Upper lobe of right lung (tissue), 1 donor: ENCODE measurements at places on chromosomes 5 and 9. TPM values are rescaled to one million over a fixed set of nuclear protein-coding genes. Genes with fewer than 3 reads are reported as not detected.

DNA sequence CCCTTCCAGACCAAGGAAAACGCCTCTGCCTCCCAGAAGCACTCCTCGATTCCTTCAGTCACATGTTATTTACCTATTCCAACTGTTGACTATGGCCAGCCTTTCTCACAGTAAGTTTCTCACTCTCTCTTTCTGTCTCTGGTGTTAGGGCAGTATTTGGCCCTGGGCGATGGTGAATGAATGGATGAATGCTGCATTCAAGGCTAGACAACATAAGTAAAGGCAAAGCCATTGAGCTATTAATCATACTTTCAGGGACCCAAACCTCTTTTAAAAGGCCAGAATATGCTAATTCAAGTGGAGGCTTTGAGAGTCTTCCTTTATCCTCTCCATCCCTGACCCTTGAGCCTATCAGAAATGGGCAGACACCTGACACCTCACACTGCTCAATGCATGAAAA, 78.5 kb downstream of the SEC61B start:
- no peak overlapping the region for H3K4me3 ChIP-seq
- H3K27me3 ChIP-seq, result no peaks in the 10 kb centered on the region
- no peak overlapping the region for H3K27ac ChIP-seq
- no peaks in the 10 kb centered on the region for H3K4me1 ChIP-seq
- no peaks in the 10 kb centered on the region for H3K36me3 ChIP-seq

DNA sequence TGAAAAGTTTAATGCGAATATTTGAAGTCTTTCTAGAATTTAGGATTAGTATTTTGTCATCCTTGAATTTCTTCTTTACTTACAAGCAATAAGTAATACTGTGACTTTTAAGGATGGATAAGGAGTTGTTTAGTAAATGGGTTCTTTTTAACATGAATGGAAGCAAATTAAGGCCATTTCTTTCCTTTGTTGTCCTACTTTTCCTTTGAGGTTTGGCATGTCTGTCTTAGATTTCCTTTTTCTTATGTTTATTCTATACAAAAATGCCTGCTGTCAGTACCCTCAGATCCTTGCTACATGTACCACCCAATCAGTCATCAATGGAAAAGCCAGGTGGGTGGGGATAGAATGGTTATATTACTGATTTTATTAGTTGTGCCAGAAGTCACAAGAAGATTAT, 10.2 kb downstream of the STX17 start:
- peaks cover 55% of the 10 kb centered on the region for H3K36me3 ChIP-seq
- no peak overlapping the region for H3K4me3 ChIP-seq
- no peaks in the 10 kb centered on the region for H3K27me3 ChIP-seq
- no peak for DNase-seq
- no peak overlapping the region for H3K27ac ChIP-seq

CYLC2 gene
- not detected for total RNA-seq

- H3K36me3 ChIP-seq, result peaks cover 94% of the 10 kb centered on the region
- peaks cover 7% of the 10 kb centered on the region for H3K4me1 ChIP-seq
- H3K27ac ChIP-seq, result no peak overlapping the region
- no peak overlapping the region for H3K4me3 ChIP-seq
- no peak for DNase-seq
Observed at GRCh38 chr5:132927355-132928061, 35.9 kb downstream of the AFF4 start.

CDO1 gene
- 20.1 TPM for total RNA-seq

DNA sequence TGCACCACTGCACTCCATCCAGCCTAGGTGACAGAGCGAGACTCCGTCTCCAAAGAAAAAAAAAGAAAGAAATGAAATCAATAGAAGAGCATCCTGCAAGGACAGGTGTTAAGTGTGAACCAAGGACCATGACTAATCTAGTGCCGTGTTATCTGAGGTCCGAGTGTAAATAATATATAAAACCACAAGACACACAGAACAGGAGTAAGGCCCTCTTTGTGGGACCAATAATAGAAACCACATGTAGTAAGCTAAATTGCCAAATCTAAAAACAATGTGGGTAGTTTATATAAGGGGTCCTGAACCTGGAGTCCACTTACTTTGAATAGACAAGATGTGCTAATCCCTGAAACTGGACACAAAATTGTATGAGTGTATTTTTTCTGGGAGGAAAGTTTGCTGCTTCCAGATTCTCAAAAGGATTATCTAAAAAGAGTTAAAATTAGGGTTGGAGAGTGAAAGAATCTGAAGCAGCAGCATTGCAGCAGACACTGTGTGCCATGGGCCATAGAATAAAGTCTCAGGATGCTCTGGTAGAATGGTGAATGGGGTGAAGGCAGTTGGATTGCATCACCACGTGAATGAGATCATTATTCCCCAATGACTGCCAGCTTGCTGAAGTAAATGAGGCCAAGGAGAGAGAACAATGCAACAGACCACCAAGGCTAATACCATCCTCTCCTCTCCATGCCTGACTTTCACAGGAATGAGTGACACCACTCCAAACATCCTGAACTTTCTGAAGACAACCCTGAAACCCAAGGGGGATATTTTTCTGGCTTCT, 222.7 kb downstream of the DCP2 start:
- no peak overlapping the region for H3K4me3 ChIP-seq
- no peak for DNase-seq
- no peaks in the 10 kb centered on the region for H3K27me3 ChIP-seq
- peaks cover 6% of the 10 kb centered on the region for H3K4me1 ChIP-seq
- H3K27ac ChIP-seq, result no peak overlapping the region

- no peak overlapping the region for H3K4me3 ChIP-seq
- H3K4me1 ChIP-seq, result peaks cover 21% of the 10 kb centered on the region
- H3K27me3 ChIP-seq, result no peaks in the 10 kb centered on the region
- no peaks in the 10 kb centered on the region for H3K36me3 ChIP-seq
Observed at GRCh38 chr5:142507531-142508372, 178.1 kb downstream of the FGF1 start.

GRCh38 chr5:67381236-67381880, 184.8 kb upstream of the CD180 start:
- no peaks in the 10 kb centered on the region for H3K4me1 ChIP-seq
- no peak for DNase-seq
- H3K27me3 ChIP-seq, result no peaks in the 10 kb centered on the region
- no peak overlapping the region for H3K27ac ChIP-seq
- no peaks in the 10 kb centered on the region for H3K36me3 ChIP-seq

DNA sequence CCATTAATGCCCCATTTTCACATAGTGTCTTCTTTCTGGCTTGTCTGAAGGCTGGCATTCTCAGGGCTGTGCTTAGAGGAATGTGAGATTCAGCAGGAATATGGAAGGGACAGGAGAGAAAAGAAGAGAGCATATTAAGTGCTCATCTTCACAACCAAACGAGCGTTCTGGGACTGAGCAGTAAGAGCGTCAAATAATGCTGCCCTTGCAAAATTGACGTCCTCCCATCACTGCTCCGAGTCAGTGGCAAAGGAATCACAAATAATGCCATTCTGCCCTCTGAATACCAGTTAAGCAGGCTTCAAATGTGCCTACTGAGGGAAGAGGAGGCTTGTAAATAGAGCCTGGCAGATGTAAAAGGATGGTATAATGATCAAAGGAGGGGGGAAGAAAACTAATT, 351.2 kb downstream of the EBF1 start:
- no peaks in the 10 kb centered on the region for H3K4me1 ChIP-seq
- H3K36me3 ChIP-seq, result no peaks in the 10 kb centered on the region
- DNase-seq, result no peak
- no peak overlapping the region for H3K27ac ChIP-seq

DNA sequence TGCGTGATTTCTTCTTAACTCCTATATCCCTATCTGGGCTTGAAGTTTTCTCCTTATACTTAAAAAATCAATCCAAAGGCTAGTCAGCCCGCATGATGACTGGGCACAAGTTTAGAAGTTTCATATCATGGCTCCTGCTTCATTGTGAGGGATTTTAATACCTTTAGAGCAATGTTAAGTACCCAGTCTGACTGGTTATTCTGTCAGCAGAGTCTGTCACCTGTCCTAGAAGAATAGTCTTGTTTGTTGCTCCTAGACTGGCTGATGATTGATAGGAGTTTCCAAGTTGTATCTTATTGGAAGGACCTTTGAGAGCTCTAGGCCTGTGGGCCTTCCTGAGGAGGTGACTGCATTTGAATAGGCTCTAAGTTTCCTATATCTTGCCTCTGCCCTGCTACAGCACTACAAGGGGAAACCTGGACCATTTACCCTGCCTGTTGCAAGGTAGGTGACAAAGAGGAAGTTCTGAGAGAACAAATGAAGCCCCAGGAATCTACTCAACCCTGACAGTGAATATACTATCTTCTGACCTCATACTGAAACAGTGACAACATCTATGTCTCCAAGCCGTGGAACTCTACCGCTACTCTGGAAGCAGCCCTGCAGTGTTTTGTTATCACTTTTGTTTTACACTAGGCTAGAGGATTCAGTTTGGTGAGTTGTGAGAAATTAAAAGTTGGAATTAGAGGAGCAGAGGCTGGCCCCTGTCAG, 66.5 kb downstream of the F2RL2 start:
- DNase-seq, result no peak
- H3K27ac ChIP-seq, result no peak overlapping the region
- H3K36me3 ChIP-seq, result no peaks in the 10 kb centered on the region
- H3K4me1 ChIP-seq, result no peaks in the 10 kb centered on the region
- H3K4me3 ChIP-seq, result no peak overlapping the region

GHR gene
- 6.6 TPM for total RNA-seq

- H3K4me1 ChIP-seq, result no peaks in the 10 kb centered on the region
- no peak for DNase-seq
- H3K27ac ChIP-seq, result no peak overlapping the region
- H3K36me3 ChIP-seq, result no peaks in the 10 kb centered on the region
- no peaks in the 10 kb centered on the region for H3K27me3 ChIP-seq
Observed at GRCh38 chr5:122458278-122458872, 146.3 kb downstream of the SNCAIP start.

GRCh38 chr9:121776001-121776738, 124.7 kb downstream of the DAB2IP start:
- no peak overlapping the region for H3K4me3 ChIP-seq
- no peak for DNase-seq
- no peaks in the 10 kb centered on the region for H3K27me3 ChIP-seq
- no peak overlapping the region for H3K27ac ChIP-seq

HK3 gene
- total RNA-seq, result 50.5 TPM

DNA sequence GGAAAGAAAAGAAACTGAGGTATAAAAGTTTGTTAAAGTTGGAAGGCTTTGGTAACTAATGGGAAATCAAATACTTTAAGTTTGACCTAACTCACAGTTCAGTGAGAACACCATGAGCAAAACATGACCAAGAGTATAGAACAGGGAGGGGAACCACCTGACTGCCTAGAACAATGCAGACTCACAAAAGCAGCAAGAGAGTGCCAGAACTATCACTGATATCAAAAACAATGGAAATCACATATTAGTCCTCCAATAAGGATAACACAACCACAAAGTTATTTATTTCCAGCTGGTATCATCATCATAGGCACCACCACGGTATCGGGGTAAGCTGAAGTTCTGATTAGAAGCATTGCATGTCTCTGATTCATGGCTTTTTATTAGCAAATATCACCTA, 77.5 kb downstream of the TRPM6 start:
- no peaks in the 10 kb centered on the region for H3K27me3 ChIP-seq
- DNase-seq, result no peak

TIMD4 gene
- not detected for total RNA-seq
